ENCODE measurements at places on chromosomes 2 and 18.

GRCh38 chr18:48385596-48385995, 23.6 kb downstream of the ZBTB7C start:
- no peak for DNase-seq

GRCh38 chr2:239393388-239393940, 7.4 kb downstream of the HDAC4 start:
- DNase-seq: no peak

- DNase-seq: no peak
Measured at GRCh38 chr18:12686100-12686499, 16.4 kb downstream of the CEP76 start.

GRCh38 chr2:172376505-172377125, 50.8 kb upstream of the ITGA6 start:
- DNase-seq: no peak

DNA sequence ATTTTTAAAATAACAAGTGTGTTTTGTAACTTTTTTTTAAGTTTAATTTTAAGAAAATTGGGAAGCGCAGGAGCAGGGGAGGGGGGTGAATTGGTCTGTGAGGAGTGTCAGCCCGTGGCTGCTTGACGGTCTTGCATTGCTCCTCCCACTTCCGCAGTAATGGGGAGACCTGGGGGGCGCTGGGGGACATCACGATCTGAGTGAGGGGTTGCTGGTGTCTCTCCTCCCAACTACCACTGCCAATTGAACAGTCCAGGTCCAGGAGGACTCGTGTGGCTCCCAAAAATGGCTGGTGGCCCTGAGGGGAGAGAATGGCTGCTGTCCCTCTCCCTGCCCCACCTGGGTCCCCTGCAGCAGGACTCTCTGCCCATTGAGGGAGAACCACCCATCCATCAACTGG, 57.4 kb upstream of the SMAD7 start:
- no peak for DNase-seq

DNA sequence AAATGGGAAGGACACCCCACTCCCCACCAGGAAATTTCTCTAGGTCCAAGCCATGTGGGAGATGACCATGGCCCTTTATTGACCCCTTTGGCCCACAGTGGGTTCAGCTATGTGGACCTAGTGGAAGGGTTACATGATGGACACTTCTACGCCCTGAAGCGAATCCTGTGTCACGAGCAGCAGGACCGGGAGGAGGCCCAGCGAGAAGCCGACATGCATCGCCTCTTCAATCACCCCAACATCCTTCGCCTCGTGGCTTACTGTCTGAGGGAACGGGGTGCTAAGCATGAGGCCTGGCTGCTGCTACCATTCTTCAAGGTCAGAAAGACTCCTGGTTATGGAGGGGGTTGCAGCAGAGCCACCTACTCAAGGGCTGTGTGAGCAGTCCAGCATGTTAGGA, 1.3 kb downstream of the STK16 start:
- no peak for DNase-seq

GRCh38 chr2:7119132-7119835, 202.1 kb downstream of the RNF144A start:
- DNase-seq: peak; percentile 30

GRCh38 chr2:220460257-220460985, 833.0 kb downstream of the SLC4A3 start:
- no peak for DNase-seq

DNA sequence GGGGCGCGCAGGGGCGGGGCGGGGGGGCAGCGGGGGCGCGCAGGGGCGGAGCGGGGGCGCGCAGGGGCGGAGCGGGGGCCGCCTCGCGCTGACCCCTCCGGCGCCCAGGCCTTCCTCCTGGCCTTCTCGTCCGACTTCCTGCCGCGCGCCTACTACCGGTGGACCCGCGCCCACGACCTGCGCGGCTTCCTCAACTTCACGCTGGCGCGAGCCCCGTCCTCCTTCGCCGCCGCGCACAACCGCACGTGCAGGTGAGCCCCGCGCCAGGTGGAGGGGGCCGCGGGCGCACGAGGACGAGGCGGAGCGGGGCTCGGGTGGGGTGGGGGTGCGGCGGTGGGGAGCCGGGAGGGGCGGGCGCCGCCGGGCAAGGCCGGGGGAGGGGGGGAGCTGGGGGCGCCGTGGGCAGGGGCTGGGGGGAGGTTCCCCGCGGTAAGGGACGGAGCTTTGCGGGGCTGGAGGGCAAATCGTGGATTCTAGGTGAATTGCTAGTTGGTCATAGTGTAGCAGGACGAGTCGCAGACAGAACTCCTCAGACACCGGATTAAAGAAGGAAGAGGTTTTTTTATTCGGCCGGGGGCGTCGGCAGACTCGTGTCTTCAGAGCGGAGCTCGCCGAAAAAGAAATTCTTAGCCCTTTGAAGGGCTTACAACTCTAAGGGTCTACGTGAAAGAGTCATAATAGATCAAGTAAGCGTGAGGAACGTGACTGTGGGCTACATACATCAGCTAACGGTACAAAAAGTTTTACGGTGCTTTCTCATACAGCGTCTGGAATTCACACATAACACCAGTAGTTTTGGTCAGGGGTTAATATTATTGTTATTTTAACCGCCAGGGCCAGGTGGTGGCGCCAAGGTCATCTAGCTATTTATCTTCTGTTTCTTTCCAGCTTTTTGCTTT, 29.9 kb downstream of the ANO7 start:
- DNase-seq: no peak
